Naive thymus-derived CD8-positive, alpha-beta T cell (primary cell): ENCODE measurements at places on chromosomes 7 and 10.

- no peak for DNase-seq
Observed at GRCh38 chr7:46814516-46815250, 767.2 kb downstream of the TNS3 start.

- DNase-seq, result no peak
Observed at GRCh38 chr10:120989279-120989678, 138.1 kb downstream of the WDR11 start.

GRCh38 chr10:73287441-73287840 is 35.0 kb upstream of the MRPS16 start:
- no peak for DNase-seq

GRCh38 chr10:85600026-85600743 is 766.4 kb downstream of the GRID1 start:
- no peak for DNase-seq

GRCh38 chr10:4215963-4216575 is 431.1 kb upstream of the KLF6 start:
- DNase-seq, result no peak

DNA sequence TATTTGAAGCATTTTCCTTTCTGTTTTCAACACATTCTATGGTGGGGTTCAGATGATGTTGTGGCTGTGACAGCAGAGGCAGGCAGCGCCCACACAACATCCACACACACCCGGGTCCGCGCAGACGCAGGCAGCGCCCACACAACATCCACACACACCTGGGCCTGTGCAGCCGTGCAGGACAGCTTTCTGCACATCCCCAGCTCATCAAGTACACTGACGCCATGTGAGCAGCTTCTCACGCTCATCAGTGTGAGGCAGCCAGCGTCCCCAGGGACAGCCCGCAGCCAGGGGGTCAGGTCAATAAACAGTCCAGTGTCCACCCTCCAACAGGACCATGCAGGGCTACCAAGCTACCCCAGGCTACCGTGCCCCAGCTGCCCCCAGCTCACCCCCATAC is 272.8 kb upstream of the TCERG1L start:
- no peak for DNase-seq

DNA sequence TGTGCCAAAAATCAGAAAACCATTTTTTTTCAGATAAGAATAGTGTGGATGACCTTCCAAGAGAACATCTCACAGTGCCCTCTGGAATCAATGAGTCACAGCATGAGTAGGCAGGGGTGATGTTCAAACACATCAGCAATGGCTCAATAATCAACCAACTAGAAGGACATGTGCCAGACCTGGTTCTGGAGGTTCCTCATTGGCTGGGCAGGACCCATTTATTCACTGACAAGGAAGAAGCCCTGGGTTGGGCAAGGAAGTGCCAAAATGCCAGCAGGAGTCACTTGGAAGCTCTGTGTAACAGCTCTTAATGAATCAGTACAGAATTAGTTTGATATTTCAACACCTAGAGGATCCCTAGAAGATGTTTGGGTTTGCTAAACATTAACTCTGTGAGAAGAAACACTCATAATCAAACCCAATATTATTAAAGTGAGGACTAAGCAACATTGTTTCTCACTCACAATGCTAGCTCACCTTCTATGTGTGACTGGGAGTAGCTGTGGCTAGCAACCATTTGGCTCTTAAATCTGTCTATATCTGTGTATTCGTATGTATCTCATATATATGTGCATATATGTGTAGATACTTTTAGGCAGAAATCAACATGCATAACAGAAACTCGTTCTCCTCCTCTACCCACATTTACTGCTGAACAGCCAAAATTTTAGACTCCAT is 72.3 kb upstream of the APBB1IP start:
- DNase-seq, result no peak

DNA sequence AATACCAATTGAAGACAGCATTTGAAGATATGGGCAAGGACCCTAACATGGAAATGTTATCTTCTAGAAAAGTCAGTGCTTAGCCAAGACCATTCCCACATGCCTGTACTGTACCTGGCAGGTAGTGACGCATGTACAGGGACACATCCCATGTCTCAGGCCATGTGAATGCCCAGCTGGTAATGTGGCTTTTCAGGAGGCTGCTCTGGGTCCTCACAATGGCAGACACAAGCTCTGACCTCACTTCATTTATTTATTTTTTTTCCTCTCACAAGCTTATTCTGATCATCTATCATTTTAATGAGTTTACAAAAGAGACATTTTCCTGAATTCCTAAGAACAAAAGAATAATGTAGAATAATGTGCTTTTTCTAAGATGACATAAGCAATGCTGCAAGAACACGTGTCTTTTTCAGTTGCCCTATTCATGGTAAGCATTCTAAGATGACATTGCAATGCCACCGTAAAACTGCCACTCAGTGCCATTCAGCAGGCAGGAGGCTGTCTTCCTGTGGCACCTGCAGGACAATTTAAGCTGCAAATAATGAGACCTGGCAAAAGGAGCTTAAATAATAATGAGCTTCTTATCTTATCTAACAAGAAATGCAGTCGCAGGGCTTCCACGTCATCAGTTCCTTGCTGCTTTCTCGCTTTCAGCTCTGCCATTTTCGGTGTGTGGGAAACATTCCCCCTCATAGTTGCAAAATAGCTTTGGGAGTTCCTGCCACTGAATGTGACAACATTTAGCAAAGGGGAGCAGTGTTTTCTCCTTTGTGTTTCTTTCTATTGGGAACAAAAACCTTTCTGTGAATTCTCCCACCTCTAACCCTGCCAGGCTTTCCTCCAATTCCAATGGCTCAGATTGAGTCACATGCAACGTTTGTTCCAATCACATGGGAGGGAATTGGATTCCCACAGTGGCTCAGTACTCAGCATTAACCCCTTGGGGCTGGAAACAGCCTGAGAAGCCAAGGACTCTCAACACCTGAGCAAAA is 113.0 kb downstream of the SEC23IP start:
- no peak for DNase-seq

- DNase-seq, result no peak
Observed at GRCh38 chr7:42928754-42929153, 3.2 kb downstream of the PSMA2 start.

GRCh38 chr7:1705856-1706255 is 35.8 kb downstream of the ELFN1 start:
- DNase-seq, result no peak
